ENCODE measurements at places on chromosomes 3 and 15.

- DNase-seq, result no peak
Measured at GRCh38 chr15:70347321-70348225, 249.9 kb upstream of the TLE3 start.

- DNase-seq, result peak; percentile 21
Measured at GRCh38 chr3:186414735-186415419, 52.8 kb upstream of the DGKG start.

GRCh38 chr3:130648293-130648692 is 98.3 kb downstream of the PIK3R4 start:
- DNase-seq, result no peak

- DNase-seq, result no peak
Measured at GRCh38 chr3:22122567-22122966, 371.6 kb upstream of the ZNF385D start.

- peak; percentile 73 for DNase-seq
Measured at GRCh38 chr15:80567721-80568157, 127.4 kb upstream of the ABHD17C start.

DNA sequence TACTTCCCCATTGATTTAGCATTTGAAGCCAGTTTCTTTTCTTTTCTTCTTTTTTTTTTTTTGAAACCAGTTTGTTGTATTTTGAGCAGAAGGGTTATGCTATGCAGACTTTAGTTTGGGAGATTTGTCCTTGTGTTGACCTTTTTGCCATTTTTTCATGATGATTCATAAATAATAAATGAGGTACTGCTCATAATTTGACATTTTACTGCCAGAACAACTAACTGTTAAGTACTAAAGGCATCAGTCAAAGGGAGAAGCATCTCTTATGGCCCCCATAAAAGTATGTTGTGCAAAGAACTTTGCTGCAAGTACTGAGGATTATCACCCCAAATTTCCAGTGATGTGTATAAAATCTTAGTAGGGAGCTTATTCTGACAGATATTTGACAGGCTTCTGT is 1.7 kb upstream of the GPR87 start:
- DNase-seq, result no peak

GRCh38 chr3:94520364-94520763 is 457.5 kb downstream of the NSUN3 start:
- DNase-seq, result no peak

DNA sequence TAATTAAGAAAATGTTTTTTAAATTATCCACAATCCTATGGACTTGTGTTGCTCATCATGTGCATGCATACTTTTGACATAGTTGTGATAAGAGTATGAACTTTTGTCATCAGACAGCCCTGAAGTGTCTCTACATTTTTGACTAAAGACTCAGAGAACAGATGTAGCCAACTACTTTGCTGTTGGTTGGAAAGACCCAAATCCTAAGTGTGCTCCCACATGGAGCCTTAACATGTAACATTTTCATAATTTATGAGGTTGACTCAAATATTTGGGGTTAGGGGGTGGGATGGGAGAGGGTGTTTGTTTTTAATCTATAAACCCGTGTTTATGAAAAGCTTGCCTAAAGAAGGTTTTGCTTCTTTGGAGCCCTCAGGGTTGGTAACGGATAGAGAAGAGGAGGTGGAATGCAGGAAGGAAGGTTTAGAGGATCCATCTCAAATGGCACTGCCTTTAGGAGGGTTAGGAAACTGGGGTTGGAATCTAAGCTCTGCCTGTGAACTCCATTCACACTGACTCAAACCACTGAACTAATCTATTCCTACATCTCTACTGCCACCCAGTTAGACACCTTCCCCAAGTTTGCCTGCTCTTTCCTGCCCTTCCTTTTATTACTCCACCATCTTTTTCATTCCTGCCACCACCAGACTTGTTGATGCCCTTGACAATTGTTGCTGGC is 3.7 kb downstream of the BOC start:
- no peak for DNase-seq

GRCh38 chr3:8776406-8776805 is 7.0 kb upstream of the OXTR start:
- DNase-seq, result no peak

- no peak for DNase-seq
Measured at GRCh38 chr3:169722724-169723123, 42.1 kb downstream of the TERC start.

All from HFF-Myc (cell line).